ENCODE measurements at places on chromosomes 5 and 9. TPM values are rescaled to one million over a fixed set of nuclear protein-coding genes. Genes with fewer than 3 reads are reported as not detected.

Gene KCNV2
- not detected for polyA plus RNA-seq

Gene AGXT2
- polyA plus RNA-seq, result 215 TPM

Gene TMEM232
- 4.8 TPM for polyA plus RNA-seq

Gene TRUB2
- 40.8 TPM for polyA plus RNA-seq

Gene CD14
- polyA plus RNA-seq, result 43.8 TPM

Gene SPATA31A3
- polyA plus RNA-seq, result not detected

Gene S100Z
- 0.69 TPM for polyA plus RNA-seq

Gene FBLL1
- not detected for polyA plus RNA-seq

Gene PGM5
- polyA plus RNA-seq, result 16.3 TPM

Gene SPINK7
- 1.8 TPM for polyA plus RNA-seq

Gene JAKMIP2
- 0.71 TPM for polyA plus RNA-seq

Gene HSPB3
- not detected for polyA plus RNA-seq

Gene LYSMD3
- polyA plus RNA-seq, result 7.3 TPM

Gene MAN2A1
- 12.7 TPM for polyA plus RNA-seq

Gene BHMT2
- polyA plus RNA-seq, result 230 TPM

Gene MARCHF11
- 0.47 TPM for polyA plus RNA-seq

Gene CMYA5
- polyA plus RNA-seq, result 6.5 TPM

Measured in kidney (tissue), 22 donors.